CD4-positive, alpha-beta memory T cell (primary cell): ENCODE measurements at places on chromosomes 12 and 14. TPM values are rescaled to one million over a fixed set of nuclear protein-coding genes. Genes with fewer than 3 reads are reported as not detected.

Gene RNASE3
- not detected for total RNA-seq

Gene INHBC
- total RNA-seq = not detected

GRCh38 chr12:5168148-5168547, 124.5 kb downstream of the KCNA5 start:
- DNase-seq = no peak

GRCh38 chr12:13197526-13198143, 1.1 kb downstream of the EMP1 start:
- DNase-seq = no peak

DNA sequence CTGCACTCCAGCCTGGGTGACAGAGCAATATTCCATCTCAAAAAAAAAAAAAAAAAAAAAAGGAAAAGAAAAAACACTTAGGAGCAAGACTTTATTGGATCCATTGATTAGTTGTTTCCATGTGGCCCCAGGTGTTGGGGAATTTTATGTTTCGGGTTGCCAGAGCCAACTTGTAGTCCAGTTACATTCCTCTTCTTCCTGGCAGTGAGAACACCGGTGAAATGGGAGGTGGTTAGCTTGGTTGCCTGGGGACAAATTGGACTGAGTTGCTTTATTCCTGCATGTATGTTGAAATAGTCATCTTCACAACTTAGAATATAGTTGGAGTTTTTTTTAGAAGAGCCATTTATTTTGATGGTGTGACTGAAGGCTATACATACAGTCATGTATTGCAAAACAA, 12.6 kb downstream of the RCOR1 start:
- no peak for DNase-seq

DNA sequence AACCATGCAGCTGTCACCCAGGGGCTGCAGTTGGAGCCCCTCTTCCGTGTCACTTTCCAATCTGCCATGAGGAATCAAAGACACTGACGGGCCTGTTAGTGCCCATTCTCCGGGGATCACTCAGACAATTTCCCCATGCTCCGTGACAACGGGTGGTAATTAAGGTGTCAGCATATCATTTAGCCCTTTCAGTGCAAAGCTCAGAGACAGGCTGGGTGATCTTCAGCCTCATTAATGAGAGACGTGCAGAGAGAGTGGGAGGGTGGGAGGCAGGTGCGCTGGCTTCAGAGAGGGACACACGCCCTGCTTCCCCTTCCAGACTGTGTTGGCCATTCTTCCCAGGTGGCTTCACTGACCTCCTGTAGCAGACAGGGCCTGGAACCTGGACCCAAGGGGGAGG, 58.7 kb downstream of the MVK start:
- no peak for DNase-seq
